ENCODE measurements at places on chromosomes 1 and 21.

DNA sequence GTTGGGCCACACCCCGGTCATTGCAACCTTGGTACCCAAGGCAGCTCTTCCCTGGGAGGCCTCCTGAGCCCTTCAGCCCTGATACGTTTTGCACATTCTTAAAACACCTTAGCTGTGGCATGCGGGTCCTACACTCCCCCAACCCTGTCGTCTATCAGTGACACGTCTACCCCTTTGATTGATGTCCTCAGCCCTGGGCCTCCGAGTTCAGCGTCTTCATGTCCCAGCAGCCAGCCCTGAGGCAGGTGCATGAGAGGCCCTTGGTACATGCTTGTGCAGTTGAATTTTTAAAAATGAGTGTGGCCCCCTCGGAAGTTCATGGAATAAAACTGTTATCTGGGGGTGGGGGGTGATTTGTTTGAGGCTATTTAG is 38.9 kb upstream of the ADARB1 start:
- no peak for DNase-seq

DNA sequence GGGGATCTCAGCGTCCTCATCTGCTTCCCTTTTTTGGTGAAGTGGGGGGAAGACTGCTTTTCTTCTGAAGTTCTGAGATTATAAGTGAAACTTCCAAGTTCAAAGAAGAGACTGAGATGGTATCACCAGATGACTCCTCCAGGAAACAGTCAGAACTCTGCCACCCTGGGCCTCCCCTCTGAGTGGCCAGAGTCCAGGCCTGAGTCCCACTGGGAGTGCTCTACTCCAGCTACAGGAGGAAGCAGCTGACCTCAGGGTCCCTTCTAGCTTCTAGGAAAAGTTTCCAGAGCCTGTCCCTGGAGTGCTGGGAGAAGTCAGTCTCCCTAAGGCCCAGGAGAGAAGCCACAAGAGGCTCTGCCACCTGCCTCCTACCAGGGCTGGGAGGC is 104.7 kb downstream of the CASZ1 start:
- no peak for DNase-seq

DNA sequence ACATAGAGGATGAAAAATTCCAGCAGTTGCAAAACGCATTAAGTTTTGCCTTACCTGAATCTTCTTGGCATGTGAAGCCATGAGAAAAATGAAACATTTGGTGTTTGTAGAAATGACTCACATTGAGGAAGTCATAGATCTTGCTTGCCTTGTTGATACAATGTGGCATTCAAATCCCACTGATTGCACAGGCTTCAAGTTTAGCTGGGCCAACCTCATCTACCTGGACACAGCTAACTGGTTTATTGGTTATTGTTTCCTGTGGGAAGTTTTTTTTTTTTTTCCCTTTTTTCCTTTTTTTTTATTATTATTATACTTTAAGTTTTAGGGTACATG is 168.9 kb upstream of the C21orf91 start:
- DNase-seq, result no peak

- DNase-seq, result no peak
These were observed 285.0 kb upstream of the NR5A2 start for GRCh38 chr1:199742547-199742946.

All from stimulated activated CD8-positive, alpha-beta memory T cell treated with anti-CD3 and anti-CD28 coated beads, Interleukin-4, amount 100 ng/mL, for 1 hour (primary cell).